ENCODE measurements at places on chromosomes 12 and 14.

DNA sequence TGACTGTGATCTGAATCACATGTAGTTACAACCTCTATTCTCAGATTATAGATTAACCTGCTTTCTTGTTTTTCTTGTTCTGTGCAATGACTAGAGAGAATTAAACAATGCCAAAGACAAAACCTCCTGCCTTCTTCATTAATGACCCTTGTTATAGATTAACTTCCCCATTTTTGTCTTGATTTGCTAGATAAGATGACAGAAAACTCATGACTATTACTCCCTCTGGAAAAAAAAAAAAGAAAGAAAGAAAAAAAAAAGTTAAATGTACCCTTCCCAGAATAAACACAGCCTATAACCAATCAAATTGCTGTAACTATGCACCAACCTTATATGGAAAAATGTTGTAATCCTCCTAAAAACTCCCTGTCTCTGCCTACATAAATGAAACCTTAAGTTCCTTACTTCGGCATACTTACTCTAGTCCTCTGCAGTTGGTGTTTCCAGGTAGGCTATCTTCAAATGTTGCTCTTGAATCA lies 41.1 kb upstream of the PCED1B start:
- DNase-seq: peak; percentile 75

DNA sequence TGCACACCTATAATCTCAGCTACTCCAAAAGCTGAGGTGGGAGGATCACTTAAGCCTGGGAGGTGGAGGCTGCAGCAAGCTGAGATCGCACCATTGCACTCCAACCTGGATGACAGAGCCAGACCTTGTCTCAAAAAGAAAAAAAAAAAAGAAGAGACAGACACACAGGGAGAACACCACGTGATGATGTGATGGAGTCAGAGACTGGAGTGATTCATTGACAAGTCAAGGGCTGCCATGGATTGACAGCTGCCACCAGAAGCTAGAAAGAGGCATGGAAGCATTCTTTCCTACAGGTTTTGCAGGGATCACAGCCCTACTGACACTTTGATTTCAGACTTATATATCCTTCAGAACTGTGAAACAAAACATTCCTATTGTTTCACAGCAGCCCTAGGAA lies 3.5 kb upstream of the HCFC2 start:
- DNase-seq: no peak

GRCh38 chr12:70561550-70561949 lies 75.7 kb downstream of the PTPRB start:
- no peak for DNase-seq

DNA sequence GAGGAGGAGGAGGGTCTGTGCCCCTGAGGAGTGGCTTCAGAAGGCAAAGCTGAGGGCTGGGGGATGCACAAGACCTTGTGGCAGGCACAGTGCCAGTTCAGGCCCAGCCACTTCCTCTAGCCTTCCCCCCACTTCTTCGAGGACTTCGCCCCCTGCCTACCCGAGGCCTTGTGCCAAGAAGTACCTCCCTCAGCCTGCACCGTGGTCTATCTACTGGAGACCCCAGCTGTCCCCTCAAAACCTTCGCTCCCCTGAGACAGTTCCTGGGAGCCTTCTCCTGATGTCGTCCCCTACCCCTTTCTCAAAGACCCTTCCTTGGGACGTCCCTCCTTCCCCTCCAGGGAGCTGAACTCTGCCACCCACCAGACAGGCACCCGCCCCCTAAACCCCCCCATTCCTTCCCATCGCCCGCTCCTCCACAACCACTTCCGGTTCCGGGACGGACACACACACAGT lies 604 bp downstream of the ZNF384 start:
- peak; percentile 83 for DNase-seq

- DNase-seq: no peak
Observed at GRCh38 chr12:64544371-64545080, 65.8 kb upstream of the RASSF3 start.

DNA sequence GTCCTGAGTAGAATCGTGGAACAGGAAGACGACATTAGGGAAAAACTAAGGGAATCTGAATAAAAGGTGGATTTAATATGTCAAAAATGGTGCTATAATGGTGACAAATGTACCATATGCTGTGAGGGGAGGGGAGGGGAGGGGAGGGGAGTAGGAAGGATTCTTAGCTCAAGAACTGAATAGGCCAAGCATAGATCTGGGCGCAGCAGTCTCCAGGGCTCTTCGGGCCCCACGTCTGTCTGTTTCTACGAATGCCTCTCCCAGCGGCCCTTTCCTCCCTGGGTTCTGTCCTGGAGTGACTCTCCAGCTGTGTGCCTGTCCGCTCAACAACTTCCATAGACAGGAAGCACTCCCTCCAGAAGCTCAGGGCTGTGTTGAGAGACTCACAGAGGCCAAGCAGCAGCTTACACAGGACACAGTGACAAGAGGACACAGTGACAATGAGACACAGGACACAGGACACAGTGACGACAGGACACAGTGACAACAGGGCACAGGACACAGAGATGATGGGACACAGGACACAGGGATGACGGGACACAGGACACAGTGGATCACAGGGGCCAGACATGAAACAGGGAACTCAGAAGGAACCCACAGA lies 42.4 kb upstream of the PPP2R5C start:
- DNase-seq: no peak

DNA sequence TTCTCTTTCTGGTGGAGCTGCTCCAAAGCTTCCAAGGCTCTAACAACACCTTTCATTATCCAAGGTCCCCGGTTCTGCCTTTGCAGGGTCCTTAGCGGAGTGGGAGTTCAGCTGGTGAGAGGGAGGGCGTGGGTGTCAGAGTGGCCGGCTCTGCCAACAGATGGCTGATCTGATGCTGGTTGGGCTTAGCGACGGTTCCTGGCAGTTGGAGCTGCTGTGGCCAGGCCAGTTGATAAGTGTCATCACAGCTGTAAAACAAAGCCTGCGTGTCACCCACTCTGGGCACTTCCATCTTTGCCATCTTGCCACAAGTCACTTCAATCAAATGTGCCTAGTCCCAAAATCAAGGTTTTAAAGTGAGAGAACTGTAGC lies 36.3 kb downstream of the RIN3 start:
- DNase-seq: no peak

Measured in bone marrow (tissue), 2 donors.